ENCODE measurements at places on chromosomes 1 and 21.

DNA sequence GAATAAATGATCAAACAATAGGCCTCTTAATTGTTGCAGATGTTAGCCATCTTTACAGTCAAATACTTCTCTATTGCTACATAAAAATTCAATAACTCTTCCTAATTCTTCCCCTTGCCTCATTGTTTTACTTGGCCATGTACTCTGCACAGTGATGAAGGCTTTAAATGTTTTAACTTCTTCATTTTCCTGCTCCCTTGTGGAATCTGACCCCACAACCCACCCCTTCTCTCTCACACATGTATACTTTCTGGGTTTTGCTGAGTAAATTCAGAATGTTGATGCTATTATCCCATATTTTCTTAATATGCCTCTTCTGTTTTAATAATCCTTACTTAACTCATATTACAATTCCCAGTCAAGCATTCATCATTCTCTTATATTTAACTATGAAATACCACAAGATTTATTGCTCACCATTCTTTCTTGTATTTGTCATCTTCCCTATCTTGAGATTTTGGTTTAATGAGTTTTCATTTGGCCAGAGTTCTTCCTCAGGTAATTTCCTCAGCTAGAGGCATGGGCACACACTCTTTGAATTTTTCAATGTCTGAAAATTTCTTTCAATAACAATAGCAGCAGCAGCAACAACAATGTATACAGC, 327.8 kb upstream of the USP24 start:
- DNase-seq = no peak

DNA sequence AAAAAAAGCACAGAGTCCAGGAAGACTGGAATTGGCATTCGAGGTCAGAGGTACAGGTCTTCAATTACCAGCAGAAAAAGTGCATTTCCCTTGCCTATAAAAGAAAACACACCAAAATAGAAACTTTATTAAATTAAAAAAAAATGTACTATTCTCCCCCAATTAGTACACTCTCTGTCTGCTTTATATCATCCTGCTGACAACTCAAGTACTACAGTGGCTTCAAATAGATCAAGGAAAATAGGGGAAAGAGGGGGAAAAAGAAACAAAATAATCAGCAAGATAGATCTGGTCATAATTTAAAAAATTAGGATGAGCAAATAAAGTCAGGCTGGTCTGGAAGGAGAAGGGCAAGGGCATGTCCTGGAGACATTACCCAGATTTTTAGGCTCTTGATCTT, 315.1 kb downstream of the PAPPA2 start:
- DNase-seq = no peak

- DNase-seq = no peak
Measured at GRCh38 chr1:68103011-68103545, 52.7 kb upstream of the DIRAS3 start.

DNA sequence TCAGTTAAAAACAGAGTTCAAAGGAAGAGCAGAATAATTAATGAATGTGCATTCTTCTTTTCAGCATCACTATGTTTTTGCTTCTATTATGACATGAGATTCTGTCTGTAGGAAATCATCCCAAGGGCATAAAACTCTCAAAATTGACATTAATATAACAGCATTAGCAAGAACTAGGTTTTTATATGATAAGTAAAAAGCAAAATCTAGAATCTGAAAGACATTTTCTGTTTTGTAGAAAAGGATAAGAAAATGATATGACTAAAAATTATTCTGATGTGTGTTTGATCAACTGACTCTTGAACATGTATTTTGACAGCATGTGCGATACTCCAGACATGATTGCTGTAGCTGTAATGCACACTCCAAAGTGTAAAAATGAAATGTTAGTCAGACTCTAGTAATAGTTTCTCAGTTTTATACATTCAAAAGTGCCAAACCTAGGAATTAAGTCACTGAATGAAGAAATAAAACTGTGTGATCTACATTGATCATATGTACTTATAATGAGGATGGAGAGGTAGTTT, 197.3 kb downstream of the NCAM2 start:
- DNase-seq = no peak

- DNase-seq = no peak
Measured at GRCh38 chr1:88661188-88661587, 22.9 kb upstream of the PKN2 start.

GRCh38 chr1:222081859-222082258, 340.0 kb upstream of the DUSP10 start:
- no peak for DNase-seq

- DNase-seq = no peak
Measured at GRCh38 chr1:68233202-68233601, 879 bp upstream of the WLS start.

DNA sequence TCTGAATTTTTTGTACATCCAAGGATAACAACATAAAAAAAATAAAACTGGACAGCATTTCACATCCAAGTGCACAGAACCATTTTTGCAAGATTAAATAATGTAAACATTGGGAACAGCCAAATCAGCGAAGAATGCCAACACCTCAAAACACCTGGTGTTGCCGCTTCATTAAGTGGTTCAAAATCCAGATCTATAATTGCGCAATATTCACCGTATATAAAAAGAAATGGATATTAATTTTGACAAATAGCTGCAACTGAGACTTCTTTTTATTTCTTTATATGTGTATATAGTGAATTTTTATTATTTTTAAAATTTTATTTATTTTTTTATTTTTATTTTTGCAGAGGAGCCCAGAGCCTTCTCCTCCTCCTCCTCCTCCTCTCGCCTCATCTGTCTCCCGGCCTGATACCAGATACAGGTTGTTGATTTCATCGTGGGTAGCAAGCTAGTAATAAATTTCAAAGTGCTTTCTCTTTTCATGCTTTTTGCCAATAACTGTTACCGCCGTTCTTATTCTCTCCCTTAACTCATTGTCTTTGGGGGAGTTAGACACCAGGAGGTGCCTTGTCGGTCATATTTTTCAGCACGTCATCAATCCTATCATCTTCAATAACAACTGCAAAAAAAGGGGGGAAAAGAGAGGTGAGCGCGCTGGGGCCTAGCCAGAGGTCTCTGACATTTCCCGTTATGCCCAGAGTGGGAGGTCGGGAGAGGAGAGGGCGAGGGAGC, 2.7 kb downstream of the CAMK2N1 start:
- DNase-seq = no peak

- no peak for DNase-seq
Measured at GRCh38 chr1:195580988-195581387, 1027.3 kb downstream of the KCNT2 start.

- DNase-seq = no peak
Measured at GRCh38 chr21:16358784-16359183, 629.0 kb downstream of the USP25 start.

- DNase-seq = no peak
Measured at GRCh38 chr1:36160388-36160948, 4.5 kb downstream of the MAP7D1 start.

- no peak for DNase-seq
Measured at GRCh38 chr21:41378849-41379248, 17.0 kb downstream of the MX2 start.

DNA sequence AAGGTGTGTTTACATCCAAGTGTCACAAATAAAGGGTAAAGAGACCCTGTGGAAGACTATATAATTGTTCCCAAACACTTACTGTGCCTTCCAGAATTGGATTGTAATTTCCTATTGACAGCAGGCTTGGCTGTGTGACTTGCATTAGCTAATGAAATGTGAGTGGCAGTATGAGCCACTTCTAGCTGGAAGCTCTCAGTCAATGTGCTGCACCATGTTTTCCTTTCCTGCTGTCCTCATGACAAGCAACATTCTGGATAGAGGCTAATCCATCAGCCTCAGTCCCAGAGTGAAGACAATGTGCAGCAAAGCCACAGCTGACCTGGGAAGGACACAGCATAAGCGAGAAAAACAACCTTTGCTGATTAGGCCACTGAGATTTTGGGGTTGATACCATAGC, 5.9 kb upstream of the FOXJ3 start:
- no peak for DNase-seq

DNA sequence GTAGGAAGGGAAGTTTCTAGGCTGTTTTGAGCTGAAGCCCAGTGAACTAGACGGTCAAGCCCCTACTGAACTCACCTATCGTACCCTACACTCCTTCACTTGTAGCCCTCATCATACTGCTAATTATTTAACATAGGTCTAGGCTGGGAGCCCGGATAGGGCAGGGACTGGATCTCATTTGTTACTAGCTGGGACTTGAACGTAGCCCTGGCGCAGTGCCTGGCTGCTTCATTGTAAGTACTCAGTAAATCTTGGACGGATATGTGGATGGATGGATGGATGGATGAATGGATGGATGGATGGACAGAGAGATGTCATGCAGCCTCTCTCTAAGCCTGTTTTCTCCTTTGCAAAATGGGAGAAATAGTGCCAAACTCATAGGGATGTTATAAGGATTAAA, 129.2 kb downstream of the EPHB2 start:
- no peak for DNase-seq

- no peak for DNase-seq
Measured at GRCh38 chr1:226220473-226221189, 2.8 kb upstream of the MIXL1 start.

DNA sequence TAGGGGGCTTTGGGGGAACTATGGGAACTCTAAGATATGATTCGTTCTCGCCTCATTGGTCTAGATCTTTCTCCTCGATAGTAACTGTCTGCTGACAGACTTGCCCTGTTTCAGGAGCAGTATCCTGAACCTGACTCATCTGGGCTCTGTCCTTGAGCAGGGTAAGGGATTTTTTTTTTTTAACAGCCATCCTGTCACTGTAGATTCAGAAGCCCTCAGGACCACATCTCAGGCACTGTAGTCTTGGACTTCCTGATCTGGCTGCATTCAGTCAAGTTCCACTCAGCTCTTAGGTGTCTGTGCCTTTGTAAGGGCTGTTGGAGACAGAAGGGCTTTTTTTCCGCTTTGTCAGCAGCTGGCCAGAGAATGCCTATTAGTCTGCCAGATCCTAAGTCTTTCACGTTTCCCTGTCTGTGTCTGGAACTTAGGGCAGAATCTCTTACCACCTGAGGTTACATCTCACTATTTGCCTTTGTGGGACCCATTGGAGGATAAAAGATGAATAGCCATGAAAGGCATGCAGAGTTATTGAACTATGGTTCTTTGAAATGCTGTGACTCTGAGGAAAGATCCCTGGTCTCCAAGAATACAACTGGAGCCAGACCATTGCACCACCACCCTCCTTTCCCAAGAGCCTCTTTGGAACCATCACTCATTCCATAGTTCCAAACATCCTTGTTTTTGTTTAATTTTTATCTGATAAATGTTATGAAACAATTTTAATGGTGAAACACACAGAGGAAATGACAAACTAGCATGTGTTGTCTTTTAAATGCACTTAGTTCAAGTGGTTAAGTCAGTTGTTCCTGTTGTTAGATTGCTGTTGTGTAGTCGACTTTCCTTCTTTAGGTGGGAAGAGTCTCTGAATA, 49.7 kb upstream of the MACF1 start:
- no peak for DNase-seq

DNA sequence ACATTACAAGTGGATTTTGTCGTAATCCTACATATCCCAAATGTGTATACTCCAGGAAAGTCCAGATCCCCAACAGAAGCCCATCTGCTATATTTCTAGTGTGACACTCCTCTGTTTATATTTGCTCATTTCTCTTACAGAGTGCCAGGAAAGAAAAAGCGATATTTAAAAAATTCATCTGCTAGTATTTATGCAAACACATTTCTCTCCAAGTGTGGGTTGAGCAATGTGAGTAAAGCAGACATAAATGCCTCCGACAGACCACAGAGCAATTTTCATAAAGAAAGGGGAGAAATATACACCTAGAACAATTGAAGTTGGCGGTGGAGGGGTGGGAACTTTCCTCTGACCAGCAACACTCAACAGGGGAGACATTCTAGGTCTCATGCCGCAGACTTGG, 22.2 kb upstream of the RAP1A start:
- no peak for DNase-seq

DNA sequence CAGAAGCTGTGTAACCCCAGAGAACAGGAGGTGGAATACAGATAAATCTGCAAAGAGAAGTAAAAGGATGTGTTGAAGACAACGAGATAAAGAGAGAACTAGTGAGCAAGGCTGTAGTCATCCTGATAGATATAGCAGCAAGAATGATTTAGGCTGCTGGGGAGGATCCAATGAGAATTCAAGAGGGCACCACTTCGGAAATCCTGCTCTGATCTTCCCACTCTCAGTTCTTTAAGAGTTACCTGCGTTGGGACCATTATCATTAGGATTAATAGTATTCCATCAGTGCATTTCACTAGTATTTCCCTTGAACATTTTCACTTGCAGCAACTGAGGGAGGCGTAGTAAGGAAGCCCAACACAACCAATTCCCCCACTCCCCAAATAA, at the start of gene BRINP3:
Gene BRINP3, minus strand, starts transcription at position 103 of the 387 bp plus-strand sequence.
- DNase-seq = no peak

DNA sequence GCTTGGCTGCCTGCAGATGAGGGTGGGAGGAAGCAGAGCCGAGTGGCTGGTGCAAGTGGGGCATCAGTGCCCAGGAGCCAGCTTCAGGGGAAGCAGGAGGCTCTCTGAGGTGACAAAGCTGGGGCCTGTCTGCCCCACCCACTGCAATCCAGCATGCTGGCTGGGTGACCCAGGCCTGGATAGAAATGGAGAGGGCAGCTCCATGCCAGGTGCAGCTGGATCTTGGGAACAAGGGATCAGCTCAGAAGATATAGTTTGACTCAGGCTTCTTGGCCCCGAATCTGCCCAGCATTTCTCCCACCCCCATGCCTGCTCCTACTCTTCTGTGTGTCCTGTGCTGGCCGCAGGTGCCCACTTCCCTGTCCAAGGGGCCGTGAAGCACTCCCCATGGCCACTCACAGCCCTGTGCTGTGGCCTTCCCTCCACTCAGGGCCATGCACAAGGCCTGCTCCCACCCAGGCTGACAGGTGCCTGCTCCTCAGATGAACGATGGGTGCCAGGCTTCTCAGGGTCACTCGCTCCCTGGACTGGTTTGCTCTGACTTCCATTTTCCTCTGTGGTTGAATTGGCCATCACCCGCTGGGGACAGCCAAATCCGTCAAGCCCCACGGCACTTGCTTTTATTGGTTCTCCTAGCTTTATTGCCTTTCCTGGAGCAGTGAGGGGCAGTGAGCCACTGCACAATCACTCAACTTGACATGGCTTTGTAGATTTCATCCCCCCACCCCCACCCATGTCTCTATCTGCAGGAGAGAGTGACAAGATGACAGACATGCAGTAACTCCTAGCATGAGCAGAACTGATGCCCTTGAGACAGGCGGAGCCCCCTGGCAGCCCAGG, 174.8 kb upstream of the VAMP3 start:
- DNase-seq = no peak

DNA sequence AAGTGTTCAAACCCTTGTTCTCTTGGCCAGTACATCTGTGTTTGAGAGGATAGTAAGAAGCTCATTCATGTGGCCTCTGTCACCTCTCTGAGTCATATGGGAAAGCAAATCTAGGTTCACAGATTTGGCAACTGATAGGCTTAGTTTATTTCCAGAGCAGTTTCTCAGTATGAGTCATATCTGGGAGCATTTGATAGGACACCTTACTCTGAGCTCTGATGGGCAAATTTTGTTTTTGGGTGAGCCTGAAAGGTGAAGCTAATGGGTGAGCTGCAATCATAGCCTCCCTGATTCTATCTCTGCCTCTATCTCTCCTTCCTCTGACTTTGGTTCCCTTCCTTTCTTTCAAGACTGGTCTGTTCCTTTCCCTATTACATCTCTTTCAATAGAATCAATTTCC, 134.4 kb downstream of the S1PR1 start:
- peak; percentile 45 for DNase-seq
